ENCODE measurements at places on chromosomes 13 and 19. TPM values are rescaled to one million over a fixed set of nuclear protein-coding genes. Genes with fewer than 3 reads are reported as not detected.

DNA sequence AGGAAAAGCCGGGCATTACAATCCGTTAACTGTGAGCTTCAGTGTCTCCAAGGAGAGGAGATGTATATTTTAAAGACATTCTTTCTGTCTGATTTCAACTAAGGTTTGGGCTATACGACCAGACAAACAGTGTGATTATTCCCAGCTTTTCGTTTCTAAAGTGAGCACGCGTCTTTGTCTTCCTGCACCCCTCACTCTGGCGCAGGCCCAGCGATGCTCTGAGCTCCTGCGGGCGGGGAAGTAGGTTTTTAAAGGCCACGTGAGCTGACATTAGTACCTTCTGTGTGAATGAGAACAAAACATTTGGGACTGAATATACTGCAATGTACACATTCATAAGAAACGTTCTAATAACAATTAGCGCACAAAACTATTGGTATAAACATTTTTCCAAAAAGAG is 15.3 kb upstream of the RANBP3 start:
- no peak for DNase-seq

GRCh38 chr13:49858178-49858856 is 65.8 kb upstream of the KPNA3 start:
- DNase-seq, result no peak

- no peak for DNase-seq
These were observed 6.1 kb downstream of the DENND1C start for GRCh38 chr19:6475321-6476108.

- no peak for DNase-seq
These were observed 12.3 kb upstream of the SOX1 start for GRCh38 chr13:112054616-112055015.

GRCh38 chr19:45598267-45599001 is 3.6 kb downstream of the GPR4 start:
- no peak for DNase-seq

DNA sequence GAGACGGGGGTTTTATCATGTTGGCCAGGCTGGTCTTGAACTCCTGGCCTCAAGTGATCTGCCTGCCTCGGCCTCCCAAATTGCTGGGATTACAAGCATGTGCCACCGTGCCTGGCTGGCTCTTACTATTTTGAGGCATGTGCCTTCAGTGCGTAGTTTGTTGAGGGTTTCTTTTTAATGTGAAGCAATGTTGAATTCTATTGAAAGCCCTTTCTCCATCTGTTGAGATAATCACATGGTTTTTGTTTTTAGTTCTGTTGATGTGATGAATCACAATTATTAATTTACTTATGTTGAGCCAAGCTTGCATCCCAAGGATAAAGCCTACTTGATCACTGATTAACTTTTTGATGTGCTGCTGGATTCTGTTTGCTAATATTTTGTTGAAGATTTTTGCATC is 290.9 kb downstream of the KCNRG start:
- DNase-seq, result no peak

- DNase-seq, result no peak
These were observed 56.5 kb downstream of the TSC22D1 start for GRCh38 chr13:44519642-44520041.

Gene NANOS3
- total RNA-seq, result not detected

Gene GSX1
- not detected for total RNA-seq

GRCh38 chr19:49398001-49398615 is 10.1 kb downstream of the KASH5 start:
- DNase-seq, result no peak

Gene CYP4F22
- total RNA-seq, result not detected

Gene PSPN
- total RNA-seq, result 1.0 TPM

- DNase-seq, result no peak
These were observed 583 bp downstream of the AKAP8L start for GRCh38 chr19:15418231-15418578.

DNA sequence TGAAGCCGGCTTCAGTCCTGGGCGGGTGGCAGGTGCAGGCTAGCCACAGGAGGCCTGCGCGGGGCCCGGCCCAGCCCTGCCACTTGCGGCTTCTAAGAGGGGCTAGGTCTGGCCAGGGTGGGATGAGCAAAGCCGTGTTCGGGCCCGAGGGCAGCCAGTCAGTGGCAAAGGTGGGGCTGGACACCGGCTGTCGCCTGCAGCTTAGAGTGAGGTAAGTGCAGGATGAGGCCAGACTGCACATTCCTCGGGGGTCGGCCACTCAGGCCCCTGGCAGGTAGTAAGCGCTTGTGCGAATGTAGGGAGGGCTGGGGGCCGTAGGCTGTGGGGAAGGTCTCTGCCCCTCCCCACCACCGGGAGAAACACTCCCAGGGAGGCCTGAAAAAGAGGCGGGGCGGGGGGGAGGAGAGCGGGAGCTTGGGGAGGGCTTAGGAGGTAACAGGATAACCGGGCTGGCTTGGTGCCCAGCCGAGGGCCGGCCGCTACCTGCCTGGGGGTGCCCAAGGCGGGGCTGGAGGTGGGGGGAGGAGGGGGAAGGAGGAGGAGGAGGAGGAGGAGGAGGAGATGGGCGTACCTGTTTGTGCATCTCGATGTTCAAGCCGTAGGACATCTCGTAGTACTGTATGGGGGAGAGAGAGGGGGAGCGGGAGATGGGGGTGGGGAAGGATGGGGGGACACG is 6.4 kb downstream of the TLE5 start:
- no peak for DNase-seq

Gene C19orf67
- not detected for total RNA-seq

Gene TBC1D4
- total RNA-seq, result 145 TPM

Gene NECTIN2
- total RNA-seq, result 1.1 TPM

Gene PDS5B
- total RNA-seq, result 51.4 TPM

DNA sequence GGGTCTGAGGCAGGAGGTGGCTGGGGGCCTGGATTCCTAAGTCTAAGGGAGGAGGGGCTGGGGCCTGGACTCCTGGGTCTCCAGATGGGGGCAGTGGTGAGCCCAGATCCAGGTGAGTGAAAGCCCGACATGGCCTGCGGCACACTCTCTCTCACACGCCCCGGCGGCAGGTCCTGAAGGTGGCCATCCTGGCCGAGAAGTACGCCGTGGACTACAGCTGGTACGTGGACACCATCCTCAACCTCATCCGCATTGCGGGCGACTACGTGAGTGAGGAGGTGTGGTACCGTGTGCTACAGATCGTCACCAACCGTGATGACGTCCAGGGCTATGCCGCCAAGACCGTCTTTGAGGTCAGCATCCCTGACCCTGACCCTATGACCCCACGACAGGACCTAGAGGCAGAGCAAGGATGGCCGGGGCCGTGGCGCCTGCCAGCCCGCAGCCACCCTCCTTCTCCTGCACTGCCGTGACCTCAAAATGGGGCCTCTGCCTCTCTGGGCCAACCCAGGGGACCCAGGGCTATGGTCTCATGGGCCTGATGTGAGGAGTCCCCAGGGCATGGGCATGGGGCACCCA is 13.2 kb downstream of the FUZ start:
- no peak for DNase-seq

- no peak for DNase-seq
These were observed 19.2 kb downstream of the NECTIN2 start for GRCh38 chr19:44865196-44865767.

Gene ZNF577
- 6.8 TPM for total RNA-seq

DNA sequence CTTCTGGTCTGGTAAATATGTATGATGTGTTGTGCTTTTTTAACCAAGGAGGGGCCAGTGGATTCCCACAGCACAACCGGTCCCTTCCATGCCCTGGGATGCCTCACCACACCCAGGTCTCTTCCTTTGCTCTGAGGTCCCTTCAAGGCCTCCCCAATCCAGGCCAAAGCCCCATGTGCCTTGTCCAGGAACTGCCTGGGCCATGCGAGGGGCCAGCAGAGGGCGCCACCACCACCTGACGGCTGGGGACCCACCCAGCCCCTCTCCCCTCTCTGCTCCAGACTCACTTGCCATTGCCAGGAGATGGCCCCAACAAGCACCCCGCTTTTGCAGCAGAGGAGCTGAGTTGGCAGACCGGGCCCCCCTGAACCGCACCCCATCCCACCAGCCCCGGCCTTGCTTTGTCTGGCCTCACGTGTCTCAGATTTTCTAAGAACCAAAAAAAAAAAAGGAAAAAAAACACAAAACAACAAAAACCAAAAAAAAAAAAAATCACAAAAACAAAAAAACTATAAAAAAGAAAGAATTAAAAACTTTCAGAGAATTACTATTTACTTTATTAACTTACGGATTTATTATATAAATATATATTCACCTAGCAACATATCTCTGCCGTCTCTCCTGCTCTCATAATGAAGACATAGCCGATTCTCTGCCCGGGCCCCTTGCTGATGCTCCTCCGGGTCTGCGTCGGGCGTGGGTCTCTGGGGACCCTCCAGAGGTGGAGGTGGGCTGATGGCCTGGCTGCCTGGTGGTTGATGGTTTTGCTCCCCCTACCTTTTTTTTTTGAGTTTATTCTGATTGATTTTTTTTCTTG is 14.4 kb downstream of the CAPN12 start:
- DNase-seq, result peak; percentile 76

Gene FAM174C
- 44.2 TPM for total RNA-seq

Gene ZNF547
- 2.1 TPM for total RNA-seq

DNA sequence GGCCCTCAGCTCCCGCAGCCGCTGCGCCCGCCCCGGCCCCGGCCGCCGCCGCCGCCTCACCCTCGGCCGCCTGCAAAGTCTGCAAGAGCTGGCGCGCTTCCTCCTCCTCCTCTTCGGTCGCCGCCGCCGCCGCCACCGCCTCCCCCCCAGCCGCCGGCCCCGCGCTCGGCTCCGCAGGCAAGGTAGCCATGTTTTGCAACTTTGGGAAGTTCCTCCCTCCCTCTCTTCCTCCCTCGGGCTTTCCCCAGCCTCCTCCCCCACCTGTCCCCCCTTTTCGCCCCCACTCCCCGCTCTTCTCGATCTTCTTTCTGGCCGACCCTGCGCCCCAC is 433 bp downstream of the SIX5 start:
- peak; percentile 38 for DNase-seq

- DNase-seq, result no peak
These were observed 60.9 kb downstream of the PEX11G start for GRCh38 chr19:7427944-7428343.

- peak; percentile 66 for DNase-seq
These were observed at the start of gene ZNF223 for GRCh38 chr19:44051650-44052402. Gene ZNF223, plus strand, starts transcription at chr19:44052036. Its CDS starts 3,141 bp downstream, at chr19:44055177.

DNA sequence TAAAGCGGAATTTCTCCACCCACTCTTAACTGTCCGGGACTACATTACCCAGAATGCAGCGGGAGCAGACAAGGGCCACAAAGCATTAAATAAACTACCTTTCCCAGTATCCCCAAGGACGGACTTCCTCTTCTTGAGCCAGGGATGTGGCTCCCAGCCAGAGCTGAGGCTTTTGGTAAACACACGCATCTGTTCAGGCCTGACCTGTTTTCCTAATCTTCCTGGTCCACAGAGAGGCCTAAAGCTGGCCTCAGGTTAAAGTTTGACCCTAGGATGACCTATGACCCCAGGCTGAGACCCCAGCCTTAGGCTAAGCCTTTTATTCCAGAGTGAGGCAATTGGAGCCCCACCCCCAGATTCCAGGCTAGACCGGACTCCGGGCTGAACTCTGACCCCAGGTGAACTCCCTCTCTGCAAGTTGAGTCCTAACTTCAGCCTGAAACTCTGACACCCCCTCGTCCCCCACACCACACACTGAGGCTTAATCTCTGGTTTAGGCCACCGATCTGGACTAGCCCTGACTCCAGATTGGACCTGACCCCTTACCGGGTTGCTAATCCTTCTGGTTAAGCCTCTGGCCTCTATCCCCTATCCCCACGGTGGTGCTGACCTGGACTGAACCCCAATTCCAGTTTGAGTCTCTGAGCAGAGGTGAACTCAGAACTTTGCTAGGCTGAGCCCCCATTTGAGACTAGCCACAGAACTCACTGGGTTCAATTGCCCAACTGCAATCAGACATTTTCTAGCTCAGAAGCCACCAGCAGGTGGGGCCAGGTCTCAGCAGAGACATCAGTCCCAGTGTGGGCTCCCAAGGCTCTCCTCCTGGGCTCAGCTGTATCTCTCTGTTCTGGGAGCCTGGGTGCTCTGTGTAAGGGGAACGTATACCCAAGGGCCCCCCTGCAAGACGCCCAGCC is 750 bp upstream of the GPR108 start:
- peak; percentile 74 for DNase-seq

All from CD4-positive, CD25-positive, alpha-beta regulatory T cell (primary cell).